ENCODE measurements at places on chromosomes 12 and 14. TPM values are rescaled to one million over a fixed set of nuclear protein-coding genes. Genes with fewer than 3 reads are reported as not detected.

- H3K27me3 ChIP-seq, result no peaks in the 10 kb centered on the region
- H3K4me3 ChIP-seq, result no peak overlapping the region
- H3K4me1 ChIP-seq, result peaks cover 22% of the 10 kb centered on the region
- no peak for DNase-seq
- peak overlapping the region; percentile 20 for H3K27ac ChIP-seq
These were observed 14.0 kb downstream of the GPR68 start for GRCh38 chr14:91230397-91231035.

DNA sequence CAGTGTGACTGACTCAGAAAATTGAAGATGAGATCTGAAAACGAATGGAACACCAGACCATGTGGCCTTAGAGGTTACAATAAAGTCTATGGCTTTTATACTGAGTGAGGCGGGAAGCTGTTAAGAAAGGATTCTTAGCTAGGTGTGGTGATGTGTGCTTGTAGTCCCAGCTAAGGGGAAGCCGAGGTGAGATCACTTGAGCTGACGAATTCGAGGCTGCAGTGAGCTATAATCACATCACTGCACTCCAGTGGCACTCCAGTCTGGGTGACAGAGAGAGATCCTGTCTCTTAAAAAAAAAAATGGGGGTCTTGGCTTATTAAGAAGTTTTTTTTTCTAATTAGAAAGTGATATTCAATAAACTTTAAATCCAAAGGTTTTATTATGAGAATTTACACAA is 678.6 kb downstream of the TMTC2 start:
- DNase-seq, result no peak
- H3K4me3 ChIP-seq, result no peak overlapping the region
- no peaks in the 10 kb centered on the region for H3K4me1 ChIP-seq
- H3K27ac ChIP-seq, result no peak overlapping the region
- no peaks in the 10 kb centered on the region for H3K27me3 ChIP-seq

The BATF gene
- 14.5 TPM for total RNA-seq

GRCh38 chr12:125882141-125882540 is 816.9 kb downstream of the AACS start:
- H3K36me3 ChIP-seq, result no peaks in the 10 kb centered on the region
- no peak overlapping the region for H3K27ac ChIP-seq
- no peak overlapping the region for H3K4me3 ChIP-seq
- H3K4me1 ChIP-seq, result no peaks in the 10 kb centered on the region

- no peaks in the 10 kb centered on the region for H3K27me3 ChIP-seq
- H3K4me1 ChIP-seq, result peaks cover 5% of the 10 kb centered on the region
- H3K27ac ChIP-seq, result no peak overlapping the region
- no peak for DNase-seq
- H3K36me3 ChIP-seq, result no peaks in the 10 kb centered on the region
- no peak overlapping the region for H3K4me3 ChIP-seq
These were observed 16.1 kb downstream of the FERMT2 start for GRCh38 chr14:52934762-52935161.

The KERA gene
- not detected for total RNA-seq

- peaks cover 3% of the 10 kb centered on the region for H3K4me1 ChIP-seq
- H3K36me3 ChIP-seq, result no peaks in the 10 kb centered on the region
- H3K27ac ChIP-seq, result no peak overlapping the region
- H3K4me3 ChIP-seq, result no peak overlapping the region
- DNase-seq, result no peak
- H3K27me3 ChIP-seq, result no peaks in the 10 kb centered on the region
These were observed 6.0 kb downstream of the FAR2 start for GRCh38 chr12:29155079-29155478.

The RILPL1 gene
- total RNA-seq, result 4.6 TPM

GRCh38 chr14:100788942-100789341 is 37.0 kb upstream of the MEG3 start:
- peaks cover 89% of the 10 kb centered on the region for H3K27me3 ChIP-seq
- no peaks in the 10 kb centered on the region for H3K4me1 ChIP-seq
- H3K4me3 ChIP-seq, result no peak overlapping the region

GRCh38 chr12:25781232-25781631 is 177.2 kb upstream of the RASSF8 start:
- H3K4me3 ChIP-seq, result no peak overlapping the region
- H3K4me1 ChIP-seq, result no peaks in the 10 kb centered on the region
- H3K27me3 ChIP-seq, result no peaks in the 10 kb centered on the region
- DNase-seq, result no peak
- no peaks in the 10 kb centered on the region for H3K36me3 ChIP-seq

The SELPLG gene
- total RNA-seq, result 10.1 TPM

GRCh38 chr12:54273981-54274380 is 5.9 kb downstream of the CBX5 start:
- H3K27me3 ChIP-seq, result no peaks in the 10 kb centered on the region
- H3K4me1 ChIP-seq, result peaks cover 26% of the 10 kb centered on the region
- DNase-seq, result no peak
- H3K4me3 ChIP-seq, result no peak overlapping the region

DNA sequence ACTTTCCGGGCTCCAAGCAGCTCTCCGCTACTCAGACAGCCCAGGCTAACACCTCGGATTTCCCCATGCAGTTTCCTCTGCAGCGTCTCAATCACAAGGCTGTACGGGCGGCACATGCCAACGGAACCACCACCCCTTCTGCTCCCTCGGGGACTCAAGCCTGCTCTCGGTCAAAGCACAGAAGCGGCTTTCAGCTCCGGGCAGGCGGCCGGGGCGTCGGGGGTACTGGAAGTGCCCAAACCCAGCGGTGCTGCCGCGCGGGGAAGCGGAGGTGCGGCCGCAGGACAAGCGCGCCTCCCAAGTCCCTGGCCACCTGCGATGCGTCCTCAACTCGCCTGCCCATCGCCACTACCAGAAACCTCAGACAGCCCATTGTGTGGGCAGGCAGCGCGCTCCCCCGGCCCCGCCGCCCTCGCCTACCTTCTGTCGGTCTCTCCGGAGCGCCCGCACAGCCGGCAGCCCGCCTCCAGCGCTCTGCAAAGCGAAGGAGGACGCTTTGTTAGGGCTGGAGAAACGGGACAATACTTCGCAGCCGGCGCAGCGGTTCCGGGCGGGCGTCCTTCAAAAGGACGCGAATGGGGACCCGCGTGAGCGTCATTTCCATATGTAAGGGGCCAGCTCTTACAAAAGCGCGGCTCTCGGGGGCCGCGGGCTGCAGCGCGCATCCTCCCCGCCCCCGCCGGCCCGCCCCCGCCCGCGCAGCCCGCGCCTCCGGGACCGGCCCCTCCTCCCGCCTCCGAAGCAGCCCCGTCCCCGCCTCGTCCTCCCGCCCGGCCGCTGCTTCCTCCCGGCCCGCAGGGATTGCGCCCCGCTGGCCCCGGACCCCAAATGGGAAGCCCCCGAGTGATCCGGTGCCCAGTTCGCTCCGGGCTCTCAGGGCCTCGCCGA is 674 bp downstream of the NIN start:
- H3K27me3 ChIP-seq, result no peaks in the 10 kb centered on the region
- no peaks in the 10 kb centered on the region for H3K36me3 ChIP-seq
- H3K4me1 ChIP-seq, result peaks cover 45% of the 10 kb centered on the region
- peak overlapping the region; percentile 88 for H3K4me3 ChIP-seq
- H3K27ac ChIP-seq, result peak overlapping the region; percentile 97
- DNase-seq, result no peak

GRCh38 chr12:7130701-7131501 is 730 bp downstream of the CLSTN3 start:
- peak overlapping the region; percentile 45 for H3K27ac ChIP-seq
- no peak for DNase-seq
- H3K4me3 ChIP-seq, result peak overlapping the region; percentile 80

GRCh38 chr12:124466216-124467128 is 100.9 kb downstream of the NCOR2 start:
- peak overlapping the region; percentile 45 for H3K27ac ChIP-seq
- H3K4me1 ChIP-seq, result peaks cover 37% of the 10 kb centered on the region
- no peak overlapping the region for H3K4me3 ChIP-seq
- peak; percentile 32 for DNase-seq

GRCh38 chr12:123140676-123141614 is 9.9 kb downstream of the PITPNM2 start:
- no peak overlapping the region for H3K4me3 ChIP-seq
- no peaks in the 10 kb centered on the region for H3K27me3 ChIP-seq
- H3K4me1 ChIP-seq, result peaks cover 49% of the 10 kb centered on the region
- no peak for DNase-seq
- H3K36me3 ChIP-seq, result no peaks in the 10 kb centered on the region

DNA sequence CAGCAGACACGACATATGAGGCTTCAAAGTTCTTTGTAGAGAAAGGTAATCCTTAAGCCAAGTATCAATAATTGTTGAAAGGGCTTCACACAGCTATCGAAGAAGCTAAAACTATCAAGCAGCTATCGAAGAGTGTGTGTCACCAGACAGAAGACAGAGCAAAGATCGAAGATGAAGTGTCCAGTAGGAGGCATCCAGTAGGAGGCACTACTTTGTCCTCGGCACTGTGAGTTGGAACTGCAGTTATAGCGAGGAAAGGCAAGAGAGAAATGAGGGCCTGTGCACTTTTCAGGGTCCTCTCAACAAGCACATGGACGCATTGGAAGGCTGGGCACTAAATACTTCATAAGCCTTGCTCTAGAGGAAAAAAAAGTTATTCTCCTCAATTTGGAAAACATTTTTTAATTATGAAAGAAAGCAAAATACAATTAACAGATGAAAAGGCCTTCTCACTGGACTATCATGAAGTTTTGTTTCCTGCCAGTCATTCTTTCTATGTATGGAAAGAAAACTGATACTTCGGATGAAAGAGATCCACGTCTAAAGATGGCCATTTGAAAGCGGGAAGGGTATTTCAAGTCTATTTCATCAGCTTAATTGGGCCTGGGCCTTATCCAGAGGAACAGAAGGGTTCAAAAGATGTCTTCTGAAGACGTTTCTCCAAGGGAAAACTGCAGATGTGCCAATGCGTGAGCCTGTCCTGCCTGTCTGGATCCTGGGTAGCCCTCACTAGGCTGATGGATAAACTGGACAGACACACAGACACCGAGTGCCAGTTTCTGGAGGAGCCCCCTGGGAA is 174.5 kb downstream of the CALM1 start:
- H3K36me3 ChIP-seq, result no peaks in the 10 kb centered on the region
- H3K4me3 ChIP-seq, result no peak overlapping the region
- H3K27ac ChIP-seq, result no peak overlapping the region
- DNase-seq, result no peak
- H3K4me1 ChIP-seq, result peaks cover 39% of the 10 kb centered on the region

The CATSPERB gene
- 1.6 TPM for total RNA-seq

The SCN8A gene
- total RNA-seq, result 0.26 TPM

GRCh38 chr12:54412348-54412747 is 6.7 kb downstream of the ITGA5 start:
- H3K4me1 ChIP-seq, result peaks cover 23% of the 10 kb centered on the region
- no peak overlapping the region for H3K4me3 ChIP-seq
- no peak for DNase-seq
- no peaks in the 10 kb centered on the region for H3K36me3 ChIP-seq
- no peaks in the 10 kb centered on the region for H3K27me3 ChIP-seq

DNA sequence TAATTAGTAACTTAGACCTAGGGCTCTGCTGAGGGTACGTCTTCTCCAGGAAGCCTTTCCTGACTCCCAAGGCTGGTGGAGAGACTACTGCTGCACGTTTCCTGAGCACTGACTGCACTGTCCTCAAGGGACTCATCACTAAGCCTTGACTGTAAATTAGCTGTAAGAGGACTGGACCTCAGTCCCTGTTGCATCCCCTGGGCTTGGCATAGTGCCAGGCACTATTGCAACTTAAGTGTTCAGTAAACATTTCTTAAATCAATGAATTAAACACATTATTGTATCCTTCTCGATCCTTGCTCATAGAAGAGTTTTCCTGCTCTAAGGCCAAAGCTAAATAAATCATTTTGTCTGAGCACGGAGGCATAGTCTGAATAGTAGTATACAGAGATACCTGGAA is 31.9 kb upstream of the IFNG-AS1 start:
- H3K27me3 ChIP-seq, result no peaks in the 10 kb centered on the region
- no peak overlapping the region for H3K27ac ChIP-seq
- H3K4me3 ChIP-seq, result no peak overlapping the region
- DNase-seq, result no peak
- H3K36me3 ChIP-seq, result no peaks in the 10 kb centered on the region
- no peaks in the 10 kb centered on the region for H3K4me1 ChIP-seq

The GEMIN2 gene
- total RNA-seq, result 19.5 TPM

The SYCP3 gene
- total RNA-seq, result not detected

DNA sequence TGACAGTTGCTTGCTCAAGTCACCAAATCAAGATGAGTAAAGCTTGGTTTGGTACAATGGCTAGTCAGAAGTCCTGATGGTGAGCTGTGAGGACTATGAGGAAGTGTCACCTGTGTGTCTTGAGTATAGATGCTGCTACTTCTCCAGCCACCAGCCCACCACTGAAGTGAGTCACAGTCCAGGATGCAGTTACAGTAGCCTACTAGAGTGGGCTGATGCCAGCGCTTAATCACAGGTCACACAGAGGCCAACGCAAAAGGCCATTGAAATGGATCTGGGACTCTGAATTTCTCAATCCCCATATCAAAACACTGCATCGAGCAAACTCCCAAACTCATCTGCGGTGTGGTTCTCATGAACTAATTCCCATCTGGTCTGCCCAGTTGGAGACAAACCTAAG is 223.1 kb downstream of the ANO6 start:
- no peak overlapping the region for H3K27ac ChIP-seq
- no peak overlapping the region for H3K4me3 ChIP-seq
- no peaks in the 10 kb centered on the region for H3K4me1 ChIP-seq
- no peak for DNase-seq
- H3K36me3 ChIP-seq, result no peaks in the 10 kb centered on the region

The DAO gene
- total RNA-seq, result not detected

The PA2G4 gene
- total RNA-seq, result 206 TPM

The PZP gene
- not detected for total RNA-seq

DNA sequence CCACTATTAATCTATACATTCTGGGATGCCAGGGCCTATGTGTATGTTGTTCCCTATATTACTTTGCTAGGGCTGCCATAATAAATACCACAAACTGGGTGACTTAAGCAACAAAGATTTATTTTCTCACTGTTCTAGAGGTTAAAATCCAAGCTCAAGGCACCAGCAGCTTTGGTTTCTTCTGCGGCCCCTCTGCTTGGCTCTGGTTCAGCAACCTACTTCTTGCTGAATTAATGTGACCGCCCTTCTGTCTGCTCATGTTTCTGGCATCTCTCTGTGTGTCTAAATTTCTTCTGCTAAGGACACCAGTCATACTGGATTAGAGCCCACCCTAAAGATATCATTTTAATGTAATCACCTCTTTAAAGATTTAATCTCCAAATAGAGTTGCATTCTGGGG is 84.7 kb downstream of the ZNF664 start:
- no peak overlapping the region for H3K4me3 ChIP-seq
- no peaks in the 10 kb centered on the region for H3K27me3 ChIP-seq
- DNase-seq, result no peak
- H3K36me3 ChIP-seq, result no peaks in the 10 kb centered on the region

- H3K27me3 ChIP-seq, result no peaks in the 10 kb centered on the region
- peaks cover 9% of the 10 kb centered on the region for H3K4me1 ChIP-seq
- no peak for DNase-seq
- H3K36me3 ChIP-seq, result no peaks in the 10 kb centered on the region
- no peak overlapping the region for H3K4me3 ChIP-seq
- no peak overlapping the region for H3K27ac ChIP-seq
These were observed 333.9 kb upstream of the CCDC196 start for GRCh38 chr14:66152302-66152701.

- no peak overlapping the region for H3K27ac ChIP-seq
- no peak for DNase-seq
- no peaks in the 10 kb centered on the region for H3K27me3 ChIP-seq
- no peaks in the 10 kb centered on the region for H3K36me3 ChIP-seq
These were observed 13.0 kb upstream of the APOBEC1 start for GRCh38 chr12:7678744-7679143.

GRCh38 chr14:50002926-50003212 is 110.0 kb downstream of the ARF6 start:
- DNase-seq, result no peak
- peak overlapping the region; percentile 95 for H3K27ac ChIP-seq
- no peaks in the 10 kb centered on the region for H3K27me3 ChIP-seq
- H3K36me3 ChIP-seq, result no peaks in the 10 kb centered on the region
- H3K4me1 ChIP-seq, result peaks cover 50% of the 10 kb centered on the region

Measured in esophagus squamous epithelium (tissue), 5 donors.